Stimulated activated naive CD4-positive, alpha-beta T cell (primary cell): ENCODE measurements at places on chromosomes 7 and 10.
A peak's percentile ranks its signal among the peaks of the same experiment; 100 is the strongest.

- DNase-seq = no peak
Measured at GRCh38 chr10:103695584-103696005, 159.8 kb downstream of the SH3PXD2A start.

DNA sequence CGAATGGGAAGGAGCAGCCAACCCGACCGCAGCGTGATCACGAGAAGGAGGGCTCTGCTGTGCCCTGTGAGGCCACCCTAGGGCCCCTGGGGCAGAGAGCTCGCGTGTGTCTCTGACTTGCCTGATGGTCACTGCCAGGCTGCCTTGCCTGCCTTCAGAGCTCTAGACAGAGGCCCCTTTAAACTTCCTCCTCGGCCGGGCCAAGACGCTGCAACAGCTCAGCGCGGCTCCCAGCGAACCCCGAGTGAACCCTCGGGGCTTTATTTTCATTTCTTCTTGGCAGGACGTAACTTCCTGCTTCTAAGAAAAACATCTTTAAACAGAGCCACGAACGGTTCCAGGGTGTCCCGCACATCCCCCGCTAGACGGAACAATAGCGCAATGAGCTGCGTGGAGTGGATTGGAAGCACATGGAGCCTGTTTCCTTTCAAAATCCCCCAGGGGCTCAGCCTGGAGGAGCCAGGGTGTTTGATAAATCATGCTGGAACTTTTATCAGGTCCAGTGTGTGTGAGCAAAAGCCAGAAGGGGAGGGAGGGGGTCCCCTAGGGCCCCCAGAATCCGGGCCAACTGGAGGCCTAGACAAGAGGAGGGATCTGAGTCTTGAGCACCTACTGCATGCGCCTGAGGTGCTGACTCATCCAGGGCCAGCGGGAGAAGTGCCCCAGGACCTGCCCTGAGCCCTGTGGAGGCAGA is 134.1 kb upstream of the GDF10 start:
- DNase-seq = peak; percentile 82

DNA sequence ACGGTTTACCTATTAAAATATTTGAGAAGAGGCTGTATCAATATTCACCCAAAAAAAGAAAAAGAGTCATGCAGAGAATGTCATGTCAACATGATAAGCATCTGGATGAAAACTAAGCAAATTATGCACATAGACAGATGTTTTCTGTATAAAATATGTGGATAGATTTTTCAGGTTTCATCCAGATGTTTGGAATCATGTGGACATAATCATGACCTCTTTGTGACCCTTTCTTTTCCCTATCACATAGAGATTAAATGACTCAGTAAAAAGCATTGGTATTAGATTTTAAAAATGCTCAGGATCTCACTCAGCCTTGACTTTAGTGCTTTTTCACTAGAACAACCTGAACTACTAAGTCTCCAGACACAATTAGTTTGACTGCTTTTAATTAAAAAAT is 90.0 kb downstream of the FOXP2 start:
- DNase-seq = no peak

GRCh38 chr10:101110856-101111523 is 20.1 kb upstream of the TLX1 start:
- no peak for DNase-seq

DNA sequence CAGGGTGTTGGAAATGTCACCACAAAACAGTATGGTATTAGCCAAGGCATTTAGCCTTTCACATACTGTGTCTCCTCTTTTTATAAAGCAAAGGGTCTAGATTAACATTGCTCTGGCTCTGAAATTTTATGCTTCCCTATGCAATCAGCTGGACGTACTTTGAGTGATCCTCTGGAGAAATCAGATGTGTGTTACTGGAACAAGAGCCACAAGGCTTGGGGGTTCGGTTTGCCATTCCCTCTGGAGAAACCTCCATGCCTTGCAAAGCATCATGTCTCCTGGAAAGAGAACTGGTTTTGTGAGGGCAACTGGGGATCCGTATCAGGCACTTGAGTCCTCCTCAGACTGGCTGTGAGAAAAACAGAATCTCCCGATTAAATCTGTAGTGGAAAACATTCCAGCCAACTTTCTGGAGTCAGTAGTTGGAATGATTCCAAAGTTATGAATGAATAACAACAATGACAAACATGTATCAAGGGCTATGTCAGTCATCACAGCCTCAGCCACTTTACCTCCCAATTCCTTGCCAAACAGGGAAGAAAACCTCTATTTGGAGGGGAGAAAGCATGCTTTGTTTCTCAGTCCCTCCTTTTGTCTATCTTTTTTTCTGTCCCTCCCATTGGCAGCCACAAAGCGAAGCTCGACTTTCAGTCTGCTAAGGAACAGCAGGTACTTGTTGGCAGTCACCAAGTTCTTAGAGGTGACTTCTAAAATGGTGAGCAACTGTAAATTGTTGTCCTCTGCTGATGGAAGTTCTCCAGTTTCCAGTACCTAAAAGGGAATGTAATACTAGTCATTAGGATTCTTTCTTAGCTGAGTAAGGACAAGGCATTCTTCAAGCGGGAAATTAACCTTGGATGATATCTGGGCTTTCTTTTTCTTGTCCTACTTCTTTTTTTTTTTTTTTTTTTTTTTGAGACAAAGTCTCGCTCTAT is 864.8 kb upstream of the AUTS2 start:
- no peak for DNase-seq

- no peak for DNase-seq
Measured at GRCh38 chr7:27305854-27306253, 63.3 kb downstream of the EVX1 start.
